Stimulated activated CD8-positive, alpha-beta memory T cell treated with anti-CD3 and anti-CD28 coated beads, Interleukin-4, amount 100 ng/mL, for 1 hour (primary cell): ENCODE measurements at places on chromosomes 6 and 20.

DNA sequence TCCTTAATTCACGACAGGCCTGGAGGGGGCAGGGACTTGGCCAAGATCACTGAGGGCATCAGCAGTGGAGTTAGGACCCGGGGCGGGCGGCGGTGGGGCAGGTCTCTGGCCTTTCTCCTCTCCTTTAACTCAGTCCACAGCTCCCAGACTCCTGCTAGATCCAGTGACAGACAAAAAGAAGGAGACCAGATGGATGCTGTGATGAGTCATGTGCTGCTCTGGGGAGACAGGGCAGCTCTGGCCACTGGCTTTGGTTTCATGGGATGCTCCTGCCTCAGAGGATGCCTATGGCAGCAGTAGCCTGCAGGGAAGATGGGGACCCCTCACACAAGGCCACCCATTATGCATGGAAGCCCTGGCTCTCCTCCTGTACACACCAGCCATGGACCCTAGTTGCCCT, 20.5 kb downstream of the EPB41L1 start:
- no peak for DNase-seq

- no peak for DNase-seq
Observed at GRCh38 chr6:144349690-144350527, 64.8 kb downstream of the UTRN start.

DNA sequence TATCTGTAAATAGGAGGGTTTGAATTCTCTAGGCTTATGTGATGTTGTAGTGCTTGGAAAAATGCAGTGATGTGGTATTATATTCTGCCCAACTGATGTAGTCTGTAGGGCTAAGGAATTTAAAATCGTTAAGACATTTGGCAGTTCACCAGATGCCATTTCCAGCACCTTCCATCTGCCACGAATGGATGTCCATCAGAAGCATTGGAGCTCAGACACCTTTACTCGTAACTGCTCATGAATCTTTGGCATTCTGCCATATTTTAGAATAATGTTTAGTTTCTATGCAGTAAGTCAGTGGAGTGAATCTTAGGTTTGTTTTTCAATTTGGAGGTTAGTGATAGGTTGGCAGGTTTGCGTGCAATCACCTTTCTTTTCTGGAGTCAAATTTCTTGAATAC, 2.4 kb upstream of the SYTL3 start:
- no peak for DNase-seq

- no peak for DNase-seq
Observed at GRCh38 chr6:137813308-137813970, 53.6 kb upstream of the TNFAIP3 start.

- no peak for DNase-seq
Observed at GRCh38 chr6:42315259-42315990, 97.8 kb upstream of the MRPS10 start.

GRCh38 chr6:122969999-122970533, 26.0 kb upstream of the CLVS2 start:
- DNase-seq = no peak
